Hepatic stellate cell (primary cell): ENCODE measurements at places on chromosomes 11 and 22.

GRCh38 chr11:64241491-64242374 is 838 bp downstream of the FKBP2 start:
- DNase-seq: peak; percentile 66

DNA sequence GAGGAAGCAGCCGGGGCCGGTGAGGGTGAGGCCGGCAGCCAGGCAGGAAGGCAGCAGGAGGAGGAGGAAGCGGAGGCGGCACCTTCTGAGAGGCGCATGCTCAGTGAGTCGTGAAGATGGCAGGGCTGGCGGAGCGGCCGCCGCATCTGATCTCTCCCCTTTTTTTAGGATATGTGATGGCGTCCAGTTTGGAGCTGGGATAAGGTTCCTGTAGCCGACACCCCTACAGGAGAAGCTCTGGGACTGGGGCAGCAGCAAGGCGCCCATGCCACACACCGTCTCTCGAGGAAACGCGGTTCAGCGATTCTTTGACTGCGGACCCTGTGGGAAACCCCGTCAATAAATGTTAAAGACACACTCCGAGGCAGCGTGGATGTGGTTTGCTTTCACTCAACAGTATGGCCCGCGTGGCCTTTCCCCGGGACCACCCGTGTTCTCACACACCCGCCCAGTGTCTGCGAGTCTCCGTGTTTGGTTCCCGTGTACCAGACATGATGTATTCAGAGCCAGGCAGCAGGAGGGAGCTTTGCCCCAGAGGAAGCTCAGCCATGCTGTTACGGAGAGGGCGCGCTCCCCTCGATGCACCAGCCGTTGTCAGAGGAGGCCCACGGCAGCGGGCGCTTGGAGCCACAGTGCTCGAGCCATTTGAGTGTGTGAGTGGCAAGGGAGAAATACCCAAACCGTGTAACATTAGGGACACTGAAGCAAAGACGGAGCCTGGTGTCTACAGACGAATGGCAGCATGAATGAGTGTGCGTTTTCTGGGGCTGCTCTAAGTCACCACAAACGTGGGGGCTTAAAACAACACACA is 27.7 kb upstream of the PARVB start:
- DNase-seq: no peak

GRCh38 chr11:46296528-46297448 is 19.3 kb downstream of the CREB3L1 start:
- peak; percentile 93 for DNase-seq

GRCh38 chr11:130458410-130458729 is 9.9 kb downstream of the ADAMTS15 start:
- DNase-seq: no peak

DNA sequence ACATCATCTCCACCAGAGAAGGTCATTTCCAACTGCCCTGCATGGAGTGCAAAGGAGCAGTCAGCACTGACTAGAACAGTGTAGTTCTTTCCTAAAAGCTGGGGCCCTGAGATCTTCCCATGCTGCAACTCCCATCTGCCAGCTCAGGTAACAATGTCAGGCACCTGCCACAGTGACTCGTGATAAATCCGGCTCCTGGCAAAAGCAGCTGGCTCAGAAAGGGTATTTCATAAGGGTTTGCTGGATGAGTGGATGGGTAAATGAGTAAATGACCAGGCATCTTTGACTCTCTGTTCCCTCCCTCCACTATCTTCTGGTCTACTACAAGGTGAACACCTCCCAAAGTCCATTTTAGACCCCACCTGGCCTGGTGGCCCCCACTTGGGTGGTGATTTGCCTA is 403.6 kb downstream of the NXPE2 start:
- DNase-seq: no peak

- DNase-seq: no peak
Observed at GRCh38 chr11:123206791-123207434, 11.9 kb upstream of the CLMP start.

- DNase-seq: no peak
Observed at GRCh38 chr11:13126430-13126829, 117.3 kb downstream of the RASSF10 start.

- DNase-seq: no peak
Observed at GRCh38 chr11:60084631-60085273, 3.7 kb upstream of the MS4A2 start.

DNA sequence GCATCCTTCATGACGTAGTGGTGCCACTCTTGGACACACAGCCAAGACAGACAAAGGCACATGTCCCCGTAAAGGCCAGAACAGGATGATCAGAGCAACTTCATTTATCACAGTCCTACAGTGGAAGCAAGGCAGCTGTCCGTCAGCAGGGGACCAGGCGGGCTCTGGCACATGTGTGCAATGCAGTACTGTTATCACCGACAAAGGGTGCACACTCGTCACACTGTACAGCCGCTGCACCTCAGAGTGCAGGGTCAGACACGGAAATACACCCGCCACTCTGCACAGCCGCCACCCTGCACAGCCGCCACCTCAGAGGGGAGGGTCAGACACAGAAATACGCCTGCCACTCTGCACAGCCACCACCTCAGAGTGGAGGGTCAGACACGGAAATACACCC is 13.4 kb upstream of the IL17REL start:
- no peak for DNase-seq

DNA sequence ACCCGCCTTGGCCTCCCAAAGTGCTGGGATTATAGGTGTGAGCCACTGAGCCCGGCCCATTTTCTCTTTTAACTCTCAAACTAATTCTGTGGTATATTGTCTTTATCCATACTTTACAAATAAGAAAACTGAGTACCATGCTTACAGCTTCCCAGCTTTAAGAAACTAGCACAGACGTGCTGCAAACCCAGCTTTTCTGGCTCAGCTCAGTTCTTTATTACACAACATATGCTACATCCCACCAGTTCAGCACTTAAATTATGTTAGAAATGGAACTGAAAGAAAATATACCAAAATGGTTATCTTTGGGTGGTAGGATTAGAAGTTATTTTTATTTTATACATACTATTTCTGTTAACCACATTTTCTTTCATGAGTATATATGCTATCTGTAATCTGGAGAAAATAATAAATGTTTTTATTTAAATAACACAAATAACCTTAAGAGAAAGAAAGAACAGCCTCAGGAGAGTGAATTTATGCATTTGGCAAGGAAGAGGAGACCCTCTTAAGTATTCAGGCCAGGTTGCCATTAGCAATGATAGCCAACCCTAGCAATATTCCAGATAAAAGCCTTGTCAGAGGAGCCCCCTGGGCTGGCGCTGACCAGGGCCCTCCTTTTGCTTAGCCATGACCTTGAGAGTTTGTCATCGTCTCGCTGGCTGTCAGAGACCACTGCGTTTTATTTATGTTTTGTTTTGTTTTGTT is 33.8 kb downstream of the SLN start:
- no peak for DNase-seq

GRCh38 chr11:11895672-11896071 is 53.9 kb downstream of the USP47 start:
- DNase-seq: no peak

DNA sequence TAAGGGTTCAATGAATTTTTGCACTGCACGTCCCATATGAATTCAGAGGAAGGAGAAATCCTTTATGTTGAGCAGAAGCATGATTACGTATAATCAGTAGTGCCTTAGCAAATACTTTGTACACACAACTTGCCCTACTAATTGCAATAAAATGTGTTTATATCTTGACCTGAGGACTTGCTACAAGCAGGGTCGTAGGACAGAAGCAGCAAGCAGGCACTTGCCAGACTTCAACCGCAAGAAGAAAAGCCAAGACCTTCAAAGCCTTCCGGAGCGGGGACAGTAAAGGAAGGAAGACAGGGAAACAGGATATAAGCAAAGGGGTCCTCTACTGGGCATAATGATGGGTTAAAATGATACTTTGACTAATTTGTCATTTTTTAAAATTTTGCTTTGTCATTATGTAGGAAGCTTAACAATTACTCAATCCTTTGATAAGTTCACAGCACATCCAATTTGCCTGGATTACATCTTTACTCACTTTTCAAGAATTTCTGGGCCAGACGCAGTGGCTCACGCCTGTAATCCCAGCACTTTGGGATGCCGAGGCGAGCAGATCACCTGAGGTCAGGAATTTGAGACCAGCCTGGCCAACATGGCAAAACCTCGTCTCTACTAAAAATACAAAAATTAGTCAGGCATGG is 23.2 kb upstream of the UBASH3B start:
- DNase-seq: no peak

GRCh38 chr11:24356501-24356900 is 140.4 kb upstream of the LUZP2 start:
- DNase-seq: no peak

- DNase-seq: no peak
Observed at GRCh38 chr11:107018219-107018901, at the start of gene GUCY1A2. TSS of gene GUCY1A2 (minus strand) at chr11:107018476. CDS start at chr11:107018055, 421 bp downstream.

DNA sequence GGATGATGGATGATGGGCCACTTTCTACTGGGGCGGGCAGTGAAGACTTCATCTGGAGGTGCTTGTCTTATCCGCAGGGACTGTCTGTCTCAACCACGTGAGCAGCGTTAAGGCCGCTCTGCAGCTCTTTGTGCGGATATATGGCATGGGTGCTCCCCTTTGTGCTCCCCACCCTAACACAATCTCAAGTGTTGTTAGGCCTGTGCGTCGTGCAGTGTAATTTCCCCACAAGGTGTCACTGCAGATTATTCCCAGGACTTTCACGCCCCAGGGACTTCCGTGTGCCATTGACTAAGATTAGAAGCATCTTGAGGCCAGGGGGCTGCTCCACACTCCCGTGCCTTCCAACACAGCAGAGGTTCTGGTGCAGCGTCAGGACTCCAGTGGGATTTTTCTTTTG is 65.3 kb downstream of the TBC1D22A start:
- DNase-seq: no peak

- no peak for DNase-seq
Observed at GRCh38 chr11:71075116-71075720, 177.2 kb downstream of the SHANK2 start.

DNA sequence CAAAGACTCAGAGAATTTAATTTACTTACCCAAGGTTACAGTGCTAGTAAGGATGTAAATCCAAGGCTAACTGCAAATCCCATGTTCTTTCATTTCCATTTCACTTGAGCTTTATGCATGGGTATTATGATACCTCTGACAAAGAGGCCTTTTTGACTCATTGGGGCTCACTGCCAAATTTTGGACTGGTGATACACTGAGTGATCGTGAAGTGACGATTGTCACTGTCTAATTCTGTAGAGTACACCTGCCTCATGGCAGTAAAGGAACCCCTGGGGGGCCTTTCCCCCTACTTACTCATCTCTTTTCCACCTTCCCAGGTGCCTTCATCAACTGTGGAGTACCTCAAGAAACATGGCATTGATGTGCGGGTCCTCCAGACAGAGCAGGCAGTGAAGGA is 50.9 kb downstream of the AAMDC start:
- DNase-seq: no peak

DNA sequence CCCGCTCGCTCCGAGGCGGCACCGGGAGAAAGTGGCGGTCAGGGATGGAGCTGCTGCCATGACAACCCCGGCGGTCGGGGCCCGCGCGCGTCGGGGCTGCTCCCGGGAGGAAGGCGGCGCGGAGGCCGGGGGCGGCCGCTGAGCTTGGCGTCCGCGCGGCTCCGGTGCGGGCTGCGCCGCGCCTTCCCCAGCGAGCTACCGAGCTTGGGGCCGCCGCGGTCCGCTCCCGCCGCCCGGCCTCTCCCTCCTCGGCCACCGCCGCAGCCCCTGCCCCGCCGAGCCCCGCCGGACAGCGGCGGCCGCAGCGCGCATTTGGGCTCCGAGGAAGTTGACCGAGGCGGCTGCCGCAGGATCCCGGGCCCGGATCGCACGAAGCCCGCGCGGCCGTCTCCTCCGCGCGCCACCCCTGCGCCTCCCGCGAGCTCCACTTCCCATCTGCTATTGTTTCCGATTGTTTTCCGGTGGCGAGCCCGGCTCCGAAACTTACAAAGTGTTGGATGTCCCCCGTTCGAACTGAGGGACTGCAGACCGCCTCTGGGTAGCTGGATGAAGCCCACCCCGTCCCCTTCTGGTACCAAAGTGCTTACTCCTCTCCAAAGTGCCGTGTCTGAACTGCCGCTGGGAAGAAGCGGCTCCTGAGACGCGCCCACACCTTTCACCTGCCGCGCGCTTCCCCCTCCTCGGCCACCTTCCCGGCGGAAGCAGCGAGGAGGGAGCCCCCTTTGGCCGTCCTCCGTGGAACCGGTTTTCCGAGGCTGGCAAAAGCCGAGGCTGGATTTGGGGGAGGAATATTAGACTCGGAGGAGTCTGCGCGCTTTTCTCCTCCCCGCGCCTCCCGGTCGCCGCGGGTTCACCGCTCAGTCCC is 540.3 kb downstream of the NTM start:
- peak; percentile 53 for DNase-seq

- DNase-seq: no peak
Observed at GRCh38 chr11:111774955-111775710, 8.9 kb upstream of the PPP2R1B start.

DNA sequence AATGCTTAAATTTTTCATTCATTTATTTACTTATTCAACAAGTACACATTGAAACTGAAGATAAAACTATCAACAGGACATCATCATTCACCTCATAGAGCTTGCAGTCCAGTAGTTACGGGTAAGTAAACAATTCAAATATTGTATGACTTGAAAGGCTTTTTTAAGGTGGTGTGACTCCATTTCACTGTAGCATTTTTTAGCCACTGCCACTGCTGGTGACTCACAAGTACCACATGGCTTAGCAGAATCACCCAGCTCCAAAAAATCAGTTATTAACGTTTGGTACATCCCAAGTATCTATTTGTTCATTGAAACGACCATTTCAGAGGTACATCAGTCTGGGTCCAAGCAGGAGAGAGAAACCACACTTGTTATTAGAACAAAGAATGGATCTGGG is 427.9 kb upstream of the DDI1 start:
- peak; percentile 8 for DNase-seq

GRCh38 chr11:121590772-121591404 is 138.1 kb upstream of the SORL1-AS1 start:
- no peak for DNase-seq

DNA sequence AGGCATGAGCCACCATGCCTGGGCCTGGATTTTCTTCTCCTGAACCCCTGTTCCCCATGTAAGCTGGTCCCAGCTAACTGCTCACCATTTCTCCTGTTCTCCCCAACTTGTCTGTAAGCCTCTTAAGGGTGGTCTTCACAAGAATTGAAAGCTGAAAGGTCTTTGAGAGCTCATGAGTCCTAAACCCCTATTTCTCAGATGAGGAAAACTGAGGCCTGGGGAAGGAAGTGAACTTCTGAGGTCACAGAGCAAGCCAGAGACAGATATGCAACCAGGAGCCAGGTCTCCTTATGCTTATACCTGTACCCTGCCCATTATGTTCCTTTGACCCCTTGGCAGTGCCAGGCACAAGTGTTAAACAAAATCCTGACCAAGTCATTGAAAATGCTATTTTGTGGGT is 16.3 kb downstream of the NPTXR start:
- DNase-seq: no peak

DNA sequence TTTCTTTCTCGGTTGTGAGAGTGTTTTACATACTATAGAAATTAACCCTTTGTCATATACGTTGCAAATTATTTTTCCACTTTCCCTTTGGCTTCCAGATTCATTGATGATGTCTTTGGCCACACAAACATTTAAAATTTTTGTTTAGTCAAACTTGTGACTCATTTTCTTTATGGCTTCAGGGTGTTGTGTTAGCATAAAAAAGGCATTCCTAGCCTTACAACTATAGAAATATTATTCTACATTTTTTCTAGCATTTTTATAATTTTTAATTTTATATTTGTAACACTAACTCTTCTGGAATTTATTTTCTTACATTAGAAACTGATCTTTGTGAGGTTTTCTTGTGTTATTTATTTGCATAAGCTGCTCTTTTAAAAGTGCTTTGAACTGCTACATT is 12.1 kb downstream of the GRIA4 start:
- DNase-seq: no peak

GRCh38 chr22:22034469-22035132 is 52.0 kb upstream of the TOP3B start:
- DNase-seq: no peak

- no peak for DNase-seq
Observed at GRCh38 chr11:2663915-2664314, 35.9 kb downstream of the KCNQ1OT1 start.

- DNase-seq: no peak
Observed at GRCh38 chr22:24067587-24068376, 56.7 kb downstream of the CABIN1 start.
